ENCODE measurements at places on chromosomes 7 and 10. TPM values are rescaled to one million over a fixed set of nuclear protein-coding genes. Genes with fewer than 3 reads are reported as not detected.

GRCh38 chr7:117489911-117490310 lies 10.1 kb downstream of the CFTR start:
- no peaks in the 10 kb centered on the region for H3K36me3 ChIP-seq
- no peaks in the 10 kb centered on the region for H3K4me1 ChIP-seq
- H3K4me3 ChIP-seq = no peak overlapping the region
- DNase-seq = no peak
- H3K27me3 ChIP-seq = no peaks in the 10 kb centered on the region

DNA sequence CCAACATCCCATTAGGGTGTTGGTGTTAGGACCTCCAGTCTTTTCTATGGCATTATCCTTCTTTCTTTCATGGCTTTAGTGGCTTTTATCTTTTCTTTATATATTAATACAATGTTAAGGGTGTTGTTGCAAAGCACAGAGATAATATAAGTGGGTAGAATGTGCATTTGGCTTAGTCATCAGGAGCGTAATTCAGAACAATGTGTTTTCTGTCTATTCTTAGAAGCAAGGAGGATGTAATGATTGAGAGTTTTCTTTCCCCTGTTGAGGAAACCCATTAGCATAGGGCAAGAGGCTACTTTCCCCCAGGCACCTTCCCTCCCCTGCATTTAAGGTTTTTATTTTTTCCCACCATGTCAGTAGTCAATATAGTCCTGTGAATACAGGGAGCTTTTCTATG lies 79.7 kb downstream of the TMEM106B start:
- no peaks in the 10 kb centered on the region for H3K27me3 ChIP-seq
- no peak overlapping the region for H3K4me3 ChIP-seq
- H3K27ac ChIP-seq = no peak overlapping the region
- no peaks in the 10 kb centered on the region for H3K36me3 ChIP-seq
- DNase-seq = no peak

DNA sequence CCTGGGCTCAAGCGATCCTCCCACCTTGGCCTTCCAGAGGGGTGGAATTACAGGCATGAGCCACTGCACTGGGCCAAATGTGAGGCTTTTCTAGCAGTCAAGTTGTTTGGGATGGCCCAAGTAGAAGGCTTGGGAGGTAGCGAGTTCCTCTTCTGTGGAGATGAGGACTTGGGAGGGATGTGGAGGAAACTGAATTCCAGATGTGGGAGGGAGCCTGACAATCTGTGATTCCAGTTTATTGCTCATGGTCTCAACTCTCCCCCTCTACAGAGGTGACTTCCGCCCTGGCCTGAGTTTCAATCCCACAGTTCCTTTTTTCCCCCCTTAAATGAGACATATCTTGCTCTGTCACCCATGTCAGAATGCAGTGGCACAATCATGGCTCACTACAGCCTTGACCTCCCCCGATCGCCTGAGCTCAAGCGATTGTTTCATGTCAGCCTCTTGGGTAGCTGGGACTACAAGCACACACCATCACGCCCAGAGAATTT lies 3.4 kb downstream of the STYXL1 start:
- peaks cover 5% of the 10 kb centered on the region for H3K36me3 ChIP-seq
- no peak for DNase-seq
- H3K27ac ChIP-seq = no peak overlapping the region
- peaks cover 3% of the 10 kb centered on the region for H3K4me1 ChIP-seq

DNA sequence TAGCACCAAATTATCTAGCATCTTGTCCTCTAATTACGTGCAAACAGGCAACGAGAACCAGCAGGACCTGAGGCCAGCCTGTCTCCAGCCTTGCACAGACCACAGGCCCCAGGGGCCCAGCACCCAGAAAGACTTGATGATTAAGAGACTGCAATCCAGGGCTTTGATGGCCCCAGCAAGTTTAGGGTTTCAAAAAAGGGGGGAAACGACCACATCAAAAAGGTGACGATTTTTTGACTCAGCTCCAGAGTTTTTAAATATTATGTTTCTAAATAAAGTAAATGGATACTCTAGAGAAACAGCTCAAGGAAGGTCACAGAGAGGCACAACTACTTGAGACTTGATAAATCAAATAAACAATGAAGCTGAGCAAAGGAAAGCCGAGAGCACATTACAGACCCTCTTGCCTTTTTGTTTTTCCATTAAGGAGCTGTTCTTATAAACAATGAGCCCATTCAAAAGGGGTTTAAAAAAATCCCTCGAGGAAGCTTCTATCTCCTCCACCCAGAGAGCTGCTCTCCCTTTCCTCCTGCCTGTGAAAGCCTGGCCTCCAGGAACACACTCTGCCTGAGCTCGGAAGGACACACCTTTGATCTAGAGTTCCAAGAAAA lies 44.1 kb downstream of the GLI3 start:
- no peaks in the 10 kb centered on the region for H3K27me3 ChIP-seq
- peaks cover 4% of the 10 kb centered on the region for H3K36me3 ChIP-seq
- DNase-seq = peak; percentile 38
- H3K4me1 ChIP-seq = peaks cover 14% of the 10 kb centered on the region
- peak overlapping the region; percentile 45 for H3K27ac ChIP-seq

DNA sequence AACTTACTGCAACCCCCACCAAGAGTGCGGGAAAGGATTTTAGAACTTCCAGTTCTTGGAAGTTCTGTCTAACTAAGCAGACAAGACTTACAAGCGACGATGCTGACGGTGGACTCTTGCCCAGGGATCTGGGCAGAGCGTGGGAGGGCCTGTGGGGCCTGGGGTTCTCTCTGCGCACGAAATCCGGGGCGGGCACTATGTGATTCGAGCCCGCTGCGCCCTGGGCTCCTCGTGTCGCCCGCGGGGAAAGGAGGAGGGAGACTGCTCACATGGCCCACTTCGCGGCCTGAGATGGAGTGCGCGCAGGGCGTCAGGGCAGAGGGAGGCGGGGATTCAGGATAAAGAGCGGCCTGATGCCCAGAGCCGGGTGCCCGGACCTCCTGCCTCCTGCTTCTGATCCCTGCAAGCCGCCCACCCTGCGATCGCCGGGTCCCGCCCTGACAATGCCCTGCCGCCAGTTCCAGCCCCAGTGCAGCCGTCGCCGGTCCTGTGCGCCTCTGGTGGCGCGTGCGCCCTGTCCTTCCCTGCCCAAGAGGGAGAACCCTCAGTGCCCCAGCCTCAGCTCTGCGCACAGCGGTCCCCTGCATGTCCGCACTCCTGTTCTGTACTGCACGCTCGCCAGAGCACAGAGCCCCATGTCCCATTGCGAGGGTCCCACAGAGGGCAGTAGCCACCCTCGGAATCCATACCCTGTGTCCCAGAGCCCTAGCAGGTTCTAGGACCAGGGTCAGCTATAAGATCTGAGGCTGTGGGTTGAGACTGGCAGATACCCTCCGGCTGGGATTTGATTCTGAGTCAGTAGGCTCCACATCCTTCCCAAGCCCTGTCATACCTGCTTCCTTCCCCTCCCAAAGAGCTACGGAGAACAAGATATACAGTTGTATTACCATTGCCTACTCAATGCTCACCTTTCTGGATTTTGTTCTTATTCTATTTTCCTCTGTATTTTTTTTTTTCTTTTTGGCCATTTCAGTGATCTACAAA lies 99.4 kb upstream of the TMEM106B start:
- no peaks in the 10 kb centered on the region for H3K27me3 ChIP-seq
- no peaks in the 10 kb centered on the region for H3K4me1 ChIP-seq
- H3K36me3 ChIP-seq = no peaks in the 10 kb centered on the region
- H3K4me3 ChIP-seq = no peak overlapping the region

GRCh38 chr10:68461032-68461431 lies 10.7 kb downstream of the DNA2 start:
- no peak for DNase-seq
- H3K4me3 ChIP-seq = no peak overlapping the region
- no peaks in the 10 kb centered on the region for H3K4me1 ChIP-seq
- H3K27ac ChIP-seq = no peak overlapping the region
- H3K27me3 ChIP-seq = no peaks in the 10 kb centered on the region

ELN gene
- polyA plus RNA-seq = 15.3 TPM

DNA sequence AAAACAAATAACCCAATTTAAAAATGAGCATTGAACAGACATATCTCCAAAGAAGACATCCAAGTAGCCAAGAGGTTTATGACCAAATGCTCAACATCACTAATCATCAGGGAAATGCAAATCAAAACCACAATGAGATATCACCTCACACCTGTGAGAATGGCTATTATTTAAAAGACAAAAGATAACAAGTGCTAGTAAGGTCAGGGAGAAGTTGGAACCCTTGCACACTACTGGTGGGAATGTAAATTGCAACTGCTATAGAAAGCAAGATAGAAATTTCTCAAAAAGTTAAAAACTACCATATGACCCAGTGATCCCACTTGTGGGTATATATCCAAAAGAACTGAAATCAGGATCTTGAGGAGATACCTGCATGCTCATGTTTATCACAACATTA lies 49.5 kb downstream of the SGMS1 start:
- H3K27ac ChIP-seq = no peak overlapping the region
- no peaks in the 10 kb centered on the region for H3K27me3 ChIP-seq
- no peak for DNase-seq
- H3K4me1 ChIP-seq = peaks cover 11% of the 10 kb centered on the region
- H3K36me3 ChIP-seq = no peaks in the 10 kb centered on the region
- H3K4me3 ChIP-seq = no peak overlapping the region

HELLS gene
- 15.9 TPM for polyA plus RNA-seq

DNA sequence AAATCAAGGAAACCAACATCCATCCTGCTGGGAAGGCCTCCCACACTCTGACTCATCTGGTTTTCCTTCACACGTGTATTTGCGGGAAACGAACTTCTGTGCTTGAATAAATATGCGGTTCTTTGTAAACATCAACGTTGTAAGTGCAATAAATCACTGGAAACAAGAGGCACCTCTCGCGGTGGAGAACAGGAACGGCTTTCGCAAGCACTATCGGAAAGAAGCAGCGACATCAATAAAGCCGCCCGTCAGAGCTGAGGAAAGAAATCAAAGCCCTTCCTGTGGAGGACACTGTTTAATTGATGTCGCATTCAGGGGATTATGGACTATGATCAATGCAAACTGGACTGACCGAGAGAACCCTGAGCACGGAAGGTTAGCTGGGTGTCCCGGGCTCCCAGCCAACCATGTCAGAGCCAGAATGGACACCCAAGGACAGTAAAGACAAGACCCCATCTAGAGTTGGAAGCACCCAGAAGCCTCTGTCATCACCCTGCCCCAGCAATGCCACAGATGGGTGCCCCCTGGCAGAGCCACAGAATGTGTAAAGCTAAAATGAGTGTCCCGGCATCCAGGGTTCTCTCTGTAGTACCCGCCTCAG lies 37.6 kb downstream of the OAT start:
- H3K36me3 ChIP-seq = no peaks in the 10 kb centered on the region
- H3K4me1 ChIP-seq = no peaks in the 10 kb centered on the region
- H3K4me3 ChIP-seq = no peak overlapping the region
- no peak overlapping the region for H3K27ac ChIP-seq
- peaks cover 14% of the 10 kb centered on the region for H3K27me3 ChIP-seq
- DNase-seq = peak; percentile 4

DNA sequence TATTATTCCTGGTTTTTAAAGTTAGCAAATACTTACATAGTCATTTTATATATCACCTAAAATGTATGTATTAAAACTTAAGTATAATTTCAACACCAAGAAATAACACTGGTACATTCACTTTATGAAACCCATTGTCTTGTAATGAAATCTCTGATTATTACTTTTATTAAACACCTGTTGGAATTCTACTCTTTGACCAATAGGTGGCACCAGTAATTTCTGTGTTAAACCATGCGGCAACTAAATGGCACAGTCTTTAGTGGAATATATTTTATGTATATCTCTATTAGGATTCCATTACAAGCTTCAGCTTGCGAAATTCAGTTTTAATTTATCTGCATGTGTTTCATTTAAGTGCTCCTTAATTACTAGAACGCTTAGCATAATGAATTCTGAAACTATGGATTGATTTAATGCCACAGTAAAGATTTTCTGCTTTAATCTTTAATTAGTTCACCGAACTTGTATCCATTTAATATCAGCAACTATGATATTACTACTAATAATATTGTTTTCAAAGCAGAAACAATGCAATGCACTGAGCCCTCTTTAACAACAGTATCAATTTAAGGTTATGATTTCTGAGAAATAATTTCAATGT lies 181.3 kb downstream of the MAGI2 start:
- no peak overlapping the region for H3K4me3 ChIP-seq
- peaks cover 2% of the 10 kb centered on the region for H3K4me1 ChIP-seq
- H3K36me3 ChIP-seq = no peaks in the 10 kb centered on the region
- no peaks in the 10 kb centered on the region for H3K27me3 ChIP-seq
- DNase-seq = peak; percentile 70

GRCh38 chr7:107190090-107190489 lies 21.3 kb downstream of the HBP1 start:
- no peak overlapping the region for H3K27ac ChIP-seq
- no peak overlapping the region for H3K4me3 ChIP-seq
- H3K4me1 ChIP-seq = peaks cover 4% of the 10 kb centered on the region

PILRB gene
- polyA plus RNA-seq = 22.2 TPM

DNA sequence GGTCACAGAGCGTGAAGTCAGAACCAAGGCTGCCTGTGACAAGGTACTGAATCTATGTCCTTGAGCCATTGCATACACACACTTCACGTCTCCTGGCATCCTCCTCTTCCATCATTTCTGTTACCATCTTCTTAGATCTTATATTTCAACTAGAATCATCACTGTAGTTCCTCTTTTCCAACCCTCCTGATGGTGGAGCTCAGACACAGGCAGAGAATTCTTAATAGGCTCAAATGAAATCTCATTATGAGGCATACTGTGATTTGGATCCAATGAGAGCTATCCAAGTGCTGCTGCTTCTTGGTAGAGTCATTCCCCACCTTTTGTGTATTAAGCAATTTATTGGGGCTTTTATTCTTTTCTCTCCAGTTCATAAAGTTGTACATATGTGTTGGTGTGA lies 113.2 kb downstream of the CALCR start:
- no peak for DNase-seq
- no peaks in the 10 kb centered on the region for H3K4me1 ChIP-seq

TRPV5 gene
- polyA plus RNA-seq = not detected

All from IMR-90 (cell line).